ENCODE measurements at places on chromosomes 7 and 10.

- no peak for DNase-seq
Observed at GRCh38 chr7:155764438-155764793, 47.8 kb downstream of the SHH start.

DNA sequence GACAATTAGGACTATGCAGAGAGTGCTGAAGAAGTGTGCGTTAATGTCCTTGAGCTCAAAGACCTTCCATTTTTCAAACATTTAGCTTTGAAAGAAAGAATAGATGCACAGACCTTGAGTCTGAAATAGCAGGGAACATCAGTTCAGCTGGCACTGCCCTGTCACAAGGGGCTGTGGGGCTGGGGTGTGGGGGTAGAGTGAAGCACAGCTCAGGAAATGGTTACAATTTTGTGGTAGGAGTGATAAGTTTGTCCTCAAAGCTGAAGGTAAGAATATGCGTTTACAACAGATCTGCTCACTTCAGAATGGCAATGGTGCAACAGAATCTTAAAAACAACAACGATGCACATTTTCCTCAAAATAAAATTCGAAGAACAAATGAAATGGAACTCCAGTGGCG lies 33.6 kb downstream of the SMKR1 start:
- DNase-seq, result no peak

GRCh38 chr7:31070991-31071644 lies 19.0 kb downstream of the ADCYAP1R1 start:
- DNase-seq, result no peak

- DNase-seq, result no peak
Observed at GRCh38 chr7:152986376-152986775, 226.8 kb downstream of the ACTR3B start.

- DNase-seq, result no peak
Observed at GRCh38 chr7:16129431-16130110, 291.8 kb downstream of the CRPPA start.

DNA sequence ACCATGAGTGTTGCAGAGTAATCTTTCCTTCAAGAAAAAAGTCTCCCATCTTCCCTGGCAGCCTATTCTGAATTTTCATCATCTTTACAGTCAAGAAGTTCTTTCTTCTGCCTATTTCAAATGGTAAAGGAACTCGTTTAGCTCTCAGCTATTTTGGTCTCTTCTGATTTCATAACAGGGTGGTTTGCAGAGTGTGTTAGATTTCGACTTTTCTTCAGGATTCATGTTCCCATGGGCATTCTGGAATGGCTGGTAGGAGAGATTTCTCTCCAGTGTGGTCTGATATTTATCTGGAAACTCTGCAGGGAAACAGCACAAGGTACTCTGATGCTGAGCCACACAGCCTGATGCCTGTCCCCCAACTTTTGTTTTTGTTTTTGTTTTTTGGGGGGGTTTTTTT lies 111.1 kb upstream of the FAM171A1 start:
- DNase-seq, result no peak

GRCh38 chr7:51774178-51774577 lies 457.6 kb upstream of the COBL start:
- DNase-seq, result no peak

- DNase-seq, result no peak
Observed at GRCh38 chr7:28125431-28126409, 54.9 kb downstream of the JAZF1 start.
